ENCODE measurements at places on chromosomes 5 and 9.

DNA sequence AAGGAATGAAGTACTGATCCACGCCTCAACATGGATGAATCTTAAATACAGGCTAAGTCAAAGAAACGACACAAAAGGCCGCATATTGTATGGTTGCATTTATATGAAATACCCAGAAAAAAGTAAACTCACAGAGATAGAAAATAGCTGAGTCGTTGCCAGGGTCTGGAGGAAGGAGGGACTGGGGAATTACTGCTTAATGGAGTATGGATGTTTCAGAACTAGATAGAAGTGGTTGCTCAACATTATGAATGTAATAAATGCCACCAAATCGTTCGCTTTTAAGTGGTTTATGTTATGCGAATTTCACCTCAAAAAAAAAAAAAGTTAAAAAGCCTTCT is 784 bp upstream of the MSANTD3 start:
- no peak for DNase-seq

DNA sequence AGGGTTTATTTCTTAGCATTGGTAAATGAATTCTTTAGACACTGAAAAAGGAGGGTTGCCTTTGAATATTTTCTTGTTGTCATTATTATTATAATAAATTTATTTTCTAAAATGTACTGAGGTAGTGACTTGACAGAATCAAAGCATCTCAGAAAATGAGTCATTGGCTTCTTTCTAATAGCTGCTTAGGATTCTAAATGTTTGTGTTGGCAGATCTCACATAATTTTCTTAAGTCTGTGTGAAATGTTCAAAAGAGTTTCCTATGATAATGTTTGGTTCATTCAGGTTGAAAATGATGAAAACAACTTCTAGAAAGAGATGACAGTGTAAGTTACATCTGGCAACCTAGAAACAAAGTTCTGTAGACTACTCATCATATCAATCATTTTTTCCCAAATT is 69.7 kb downstream of the SH3GL2 start:
- no peak for DNase-seq

DNA sequence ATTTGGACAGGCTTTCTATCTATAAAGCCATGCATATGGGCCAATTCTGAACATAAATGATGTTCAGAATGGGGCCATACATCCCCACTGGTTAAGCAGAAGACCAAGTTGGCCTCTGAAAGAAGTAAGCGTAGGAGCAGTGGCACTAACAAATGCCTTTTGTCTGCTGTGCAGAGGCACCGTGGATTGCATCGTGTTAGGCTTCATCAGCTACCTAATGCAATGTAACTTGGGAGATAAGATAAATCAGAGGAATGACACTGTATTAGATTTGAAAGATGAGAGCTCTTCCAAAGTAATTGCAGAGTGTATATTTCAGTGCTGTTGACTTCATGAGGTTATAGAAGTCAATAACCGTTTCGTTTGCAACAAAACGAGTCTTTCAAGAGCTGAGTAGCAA is 148.1 kb downstream of the PARP8 start:
- no peak for DNase-seq

- DNase-seq: no peak
Observed at GRCh38 chr5:131462454-131462853, 172.6 kb downstream of the RAPGEF6 start.

DNA sequence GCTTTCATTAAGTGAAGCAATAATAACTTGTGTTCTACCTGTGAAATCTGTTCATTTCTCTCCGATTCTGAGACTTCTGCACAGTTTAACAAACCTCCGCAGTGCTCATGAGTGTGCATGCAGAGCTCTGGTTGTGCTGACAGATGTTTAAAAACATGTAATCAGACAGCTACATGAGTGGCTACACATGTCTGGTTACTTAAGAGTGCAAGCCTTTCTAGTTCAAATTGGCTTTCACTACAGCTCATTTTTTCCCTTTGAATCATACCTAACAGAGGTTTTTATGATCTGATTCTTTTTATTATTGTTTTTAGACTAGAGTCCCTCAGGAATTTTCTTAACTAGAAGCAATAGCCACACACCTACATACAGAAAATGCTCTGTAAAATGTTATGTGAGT is 310.2 kb downstream of the ARRDC3 start:
- DNase-seq: no peak

- DNase-seq: no peak
Observed at GRCh38 chr5:80695666-80696065, 40.9 kb upstream of the DHFR start.

- DNase-seq: no peak
Observed at GRCh38 chr9:136259517-136259813, 13.9 kb upstream of the QSOX2 start.

- DNase-seq: no peak
Observed at GRCh38 chr9:121699571-121700164, 48.2 kb downstream of the DAB2IP start.

- DNase-seq: no peak
Observed at GRCh38 chr9:97903177-97903576, 19.1 kb downstream of the TRMO start.

- no peak for DNase-seq
Observed at GRCh38 chr9:94464790-94465189, 90.1 kb upstream of the PCAT7 start.

Measured in activated CD4-positive, alpha-beta T cell treated with anti-CD3 and anti-CD28 coated beads, Interleukin-2, amount 50 U/mL, for 1 hour (primary cell).